Astrocyte of the spinal cord (primary cell): ENCODE measurements at places on chromosomes 6 and 20.

GRCh38 chr20:10368702-10369041 is 65.3 kb downstream of the MKKS start:
- DNase-seq: no peak

DNA sequence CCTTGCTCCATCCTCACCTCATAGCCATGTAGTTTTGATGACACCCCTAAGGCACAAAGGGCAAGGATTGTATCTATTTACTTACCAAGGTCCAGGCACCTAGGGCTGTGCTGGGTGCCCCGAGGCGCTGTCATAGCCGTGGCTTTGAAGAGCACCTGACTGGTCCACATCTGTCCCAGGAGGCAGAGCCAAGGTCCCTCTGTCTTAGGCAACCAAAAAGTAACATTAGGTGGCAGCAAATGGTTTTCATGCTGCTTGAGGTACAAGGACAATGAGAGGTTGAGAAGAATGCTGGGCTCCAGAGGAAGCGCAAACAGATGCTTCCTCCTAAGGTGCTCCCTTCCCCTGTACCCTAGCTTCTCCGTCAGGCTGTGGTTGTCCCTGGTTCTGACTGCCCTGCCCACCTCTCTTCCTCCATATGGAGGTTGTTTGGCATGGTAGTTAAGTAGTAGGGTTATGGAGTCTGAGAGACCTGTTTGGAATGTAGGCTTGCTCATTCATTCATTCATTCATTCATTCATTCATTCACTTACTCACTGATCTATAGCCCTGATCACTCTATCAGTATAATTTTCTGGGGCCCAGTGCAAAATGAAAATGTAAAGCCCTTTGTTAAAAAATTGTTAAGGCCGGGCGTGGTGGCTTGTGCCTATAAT is 3.0 kb upstream of the UQCC2 start:
- no peak for DNase-seq

DNA sequence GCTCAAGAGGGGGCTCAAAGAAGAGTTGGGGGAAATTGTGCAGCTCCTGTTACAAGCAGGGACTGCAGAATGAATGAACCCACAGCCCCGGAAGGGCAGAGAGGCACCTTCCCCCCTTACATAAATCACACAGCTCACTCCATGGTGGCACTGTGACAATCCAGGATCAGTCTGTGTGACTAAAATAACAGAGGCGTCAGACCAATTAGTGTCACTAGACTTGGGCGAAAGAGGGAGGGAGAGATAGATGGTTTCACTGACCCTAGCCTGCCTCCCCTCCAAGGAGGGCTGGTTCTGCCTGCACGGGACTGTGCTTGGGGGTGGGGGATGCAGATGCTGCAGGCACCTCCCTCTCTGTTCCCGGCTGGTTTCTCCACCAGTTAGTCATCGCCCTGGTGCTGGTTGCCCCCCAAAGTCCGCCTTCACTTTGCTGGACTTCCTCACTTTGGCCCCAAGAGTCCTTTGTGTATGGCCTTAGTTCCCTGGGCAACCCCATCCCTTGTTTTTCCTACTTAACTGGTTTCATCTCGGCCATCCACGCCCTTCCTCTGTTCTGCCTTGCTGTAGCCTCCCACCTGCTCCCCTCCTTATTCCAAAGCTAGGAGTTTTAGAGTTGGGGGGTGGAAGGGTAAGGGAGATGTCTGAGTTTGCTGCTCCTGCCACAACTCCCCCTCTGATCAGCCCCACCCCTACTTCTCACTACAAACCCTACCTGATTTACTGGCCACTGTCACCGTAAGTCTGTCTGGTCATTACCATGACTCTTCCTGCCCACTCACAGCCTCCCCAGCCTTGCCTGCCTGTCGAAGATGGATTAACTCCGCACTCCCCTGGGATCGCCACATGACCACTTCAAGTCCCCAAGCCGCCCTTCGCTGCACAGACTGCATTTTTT is 17.7 kb downstream of the CCDC167 start:
- DNase-seq: no peak

DNA sequence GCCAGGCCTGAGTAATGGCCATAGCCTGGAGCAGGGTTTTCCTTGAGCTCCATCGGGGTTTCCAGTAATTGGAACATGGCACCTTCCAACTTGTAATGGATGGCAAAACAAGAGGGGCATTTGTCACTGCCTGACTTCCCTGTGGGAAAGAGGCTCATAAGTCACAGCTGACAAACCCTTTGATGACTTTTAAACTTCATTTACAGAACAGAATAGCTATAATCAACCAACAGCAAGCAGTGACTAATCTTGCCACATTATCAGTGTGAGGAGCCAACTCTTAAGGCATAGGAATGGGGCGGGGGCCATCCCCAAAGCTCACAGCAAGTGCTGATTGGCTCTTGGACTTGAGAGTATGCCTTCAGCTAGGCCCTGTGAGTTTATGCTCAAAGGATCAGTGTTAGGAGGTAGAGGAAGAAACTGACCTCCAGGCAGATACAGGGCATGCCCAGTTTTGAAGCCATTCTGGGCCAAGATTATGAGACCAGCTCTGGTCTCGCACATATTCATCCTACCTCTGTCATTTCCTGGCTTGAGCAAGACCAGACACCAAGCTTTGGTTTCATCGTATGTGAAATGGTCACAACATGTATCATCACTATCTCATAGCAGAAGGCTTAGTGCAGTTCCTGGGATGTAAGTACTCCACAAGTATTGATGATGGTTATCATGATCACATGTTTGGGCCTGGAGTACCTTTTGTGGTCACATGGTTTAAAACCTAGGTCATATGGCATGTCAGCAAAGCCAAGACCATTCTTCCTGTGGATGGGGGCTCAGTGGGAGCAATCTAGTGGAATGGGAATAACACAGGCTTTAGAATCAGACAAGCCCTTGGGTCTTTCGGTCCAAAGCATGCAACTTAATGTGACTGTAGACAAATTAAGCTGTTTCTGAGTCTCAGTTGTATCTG is 49.2 kb downstream of the EIF2S2 start:
- no peak for DNase-seq

DNA sequence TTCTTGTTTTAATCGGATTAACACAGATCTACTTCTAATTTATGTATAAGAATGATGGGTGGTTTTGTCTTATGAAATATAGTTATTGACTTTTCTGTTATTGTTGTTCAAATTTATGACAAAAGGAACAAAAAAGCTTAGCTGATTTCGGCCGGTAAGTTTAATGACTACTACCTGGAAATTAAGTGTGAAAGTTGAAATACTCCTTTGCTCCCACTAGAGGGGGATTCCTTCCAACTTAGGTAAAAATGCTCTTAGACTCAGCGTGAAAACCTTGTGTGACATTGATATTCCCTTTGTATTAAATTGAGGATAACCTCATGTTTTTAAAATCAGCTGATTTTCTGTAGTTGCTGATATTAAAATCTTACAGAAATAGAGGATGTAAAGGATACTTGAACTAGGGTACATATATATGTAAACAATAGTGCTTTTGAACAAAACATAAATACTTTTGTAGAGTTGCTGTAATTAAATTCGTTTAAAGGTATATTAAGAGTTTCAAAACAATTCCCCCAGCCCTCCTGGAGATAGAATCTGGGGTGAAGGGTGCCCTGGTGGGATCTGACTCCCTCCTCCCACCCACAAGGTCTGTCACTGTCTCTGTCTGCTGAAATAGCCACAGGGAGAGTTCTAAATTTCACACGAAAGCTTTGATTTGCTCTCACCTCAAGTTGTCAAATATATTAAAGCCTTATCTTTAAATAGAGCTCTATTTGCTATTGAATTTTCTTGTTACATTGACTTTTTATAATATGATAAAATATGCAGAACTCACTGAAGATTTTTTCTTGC is 257.5 kb downstream of the ARID1B start:
- peak; percentile 74 for DNase-seq

DNA sequence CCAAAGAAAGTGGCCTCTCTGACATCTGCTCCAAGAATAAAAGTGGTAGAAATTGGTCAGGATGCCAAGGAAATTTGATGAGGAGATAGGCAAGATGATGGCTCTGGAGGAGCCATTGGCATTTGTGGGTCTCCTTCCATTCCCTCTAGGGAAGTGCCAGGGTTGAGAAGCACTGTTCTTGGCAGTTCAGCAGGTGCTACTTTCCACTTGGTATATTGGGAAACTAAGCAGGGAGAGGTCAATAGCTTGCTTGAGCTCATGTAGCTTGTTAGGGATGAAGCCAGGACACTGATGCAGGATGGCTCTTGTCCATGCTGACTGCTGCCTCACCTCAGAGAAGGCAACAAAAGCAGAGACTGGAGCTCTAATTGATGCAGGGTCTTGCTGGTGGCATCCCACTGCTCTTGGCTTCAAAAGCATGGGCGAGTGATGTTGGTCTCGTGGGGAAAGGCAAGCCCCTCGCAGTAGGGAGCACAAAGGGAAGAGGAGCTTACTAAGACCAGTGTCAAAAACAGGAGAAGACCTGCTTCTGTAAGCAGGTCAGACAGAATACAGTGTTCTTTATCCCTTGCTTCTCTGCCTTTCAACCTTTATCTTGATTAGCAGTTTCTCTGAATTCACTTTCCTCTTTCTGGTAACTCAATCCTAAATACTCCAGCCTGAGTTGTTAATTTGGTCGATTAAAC is 73.1 kb upstream of the RIPOR2 start:
- DNase-seq: no peak

- no peak for DNase-seq
Measured at GRCh38 chr20:4670469-4670868, 51.2 kb upstream of the PRND start.

DNA sequence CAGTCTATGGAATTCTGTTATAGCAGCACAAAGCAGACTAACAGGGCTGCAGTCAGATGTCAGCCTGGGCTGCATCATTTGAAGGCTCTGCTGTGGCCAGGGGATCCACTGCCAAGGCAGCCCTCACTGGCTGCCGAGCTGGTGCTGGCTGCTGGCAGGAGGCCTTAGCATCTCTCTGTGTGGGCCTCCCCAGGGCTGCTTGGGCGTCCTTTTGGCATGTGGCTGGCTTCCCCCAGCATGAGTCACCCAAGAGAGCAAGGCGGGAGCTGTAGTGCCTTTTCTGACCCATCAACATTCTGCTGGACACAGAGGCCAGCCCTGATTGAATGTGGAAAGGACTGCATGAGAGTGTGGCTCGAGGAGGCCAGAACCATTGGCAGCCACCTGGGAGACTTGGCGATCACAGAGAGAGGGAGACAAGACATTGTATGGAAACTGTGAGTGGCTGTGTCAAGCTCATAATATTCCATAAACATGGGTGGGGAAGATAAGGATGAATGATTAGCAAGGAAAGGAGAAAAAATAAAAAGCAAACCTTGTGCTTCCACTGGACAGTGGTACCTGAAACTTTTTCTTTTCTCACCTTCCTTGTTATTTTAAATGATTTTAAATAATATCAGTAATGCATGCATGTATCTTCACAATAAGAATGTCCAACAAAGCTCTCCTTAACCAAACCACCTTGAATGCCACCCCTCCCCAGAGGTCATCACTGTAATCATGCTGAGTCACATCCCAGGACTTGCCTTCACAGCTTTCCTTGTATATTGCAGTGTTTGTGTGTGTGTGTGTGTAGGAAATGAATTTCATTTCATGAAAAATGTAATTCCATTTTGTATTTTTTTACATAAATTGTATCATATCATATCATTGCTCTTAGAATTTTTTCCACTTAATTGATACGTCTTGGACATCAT is 55.0 kb upstream of the VSX1 start:
- DNase-seq: peak; percentile 90

GRCh38 chr6:169167581-169168301 is 85.9 kb downstream of the THBS2 start:
- DNase-seq: peak; percentile 88

GRCh38 chr20:13960119-13960518 is 30.3 kb downstream of the SEL1L2 start:
- no peak for DNase-seq

DNA sequence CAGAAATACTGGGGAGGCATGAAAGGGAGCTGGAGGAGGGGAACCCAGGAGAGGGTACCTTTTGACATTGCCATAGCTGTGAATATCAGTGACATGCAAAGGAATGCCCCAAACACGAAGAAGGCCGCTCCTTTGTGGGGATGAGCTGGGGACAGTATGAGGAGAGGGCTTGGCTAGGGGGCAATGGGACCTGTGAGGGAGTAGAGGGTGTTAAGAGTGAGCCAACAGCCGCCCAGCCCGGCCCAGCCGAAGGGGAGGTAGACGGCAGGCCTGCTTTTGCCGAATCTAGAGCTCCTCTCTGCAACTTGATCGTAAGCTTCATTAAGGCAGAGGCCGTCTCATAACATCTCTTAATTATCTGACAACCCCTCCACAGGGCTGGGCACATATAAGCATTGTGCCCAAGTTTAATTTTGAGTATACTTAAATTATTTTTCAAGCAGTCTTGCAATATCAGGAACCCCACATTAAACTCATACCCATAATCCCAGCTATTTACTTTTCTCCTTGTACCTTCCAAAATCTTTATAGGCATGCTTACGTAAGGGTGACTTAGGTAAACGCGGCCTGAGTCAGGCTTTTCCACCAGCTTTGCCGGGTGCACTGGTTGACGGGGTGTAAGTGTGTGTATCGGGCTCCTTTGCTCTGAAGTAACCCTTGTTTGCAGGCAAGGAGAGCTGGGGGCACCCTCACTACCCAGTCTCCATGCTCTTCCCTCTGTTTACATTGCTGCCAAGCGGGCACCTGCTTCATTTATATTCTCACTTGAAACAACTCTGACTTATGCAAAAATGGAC is 24.9 kb upstream of the VEGFA start:
- DNase-seq: no peak

DNA sequence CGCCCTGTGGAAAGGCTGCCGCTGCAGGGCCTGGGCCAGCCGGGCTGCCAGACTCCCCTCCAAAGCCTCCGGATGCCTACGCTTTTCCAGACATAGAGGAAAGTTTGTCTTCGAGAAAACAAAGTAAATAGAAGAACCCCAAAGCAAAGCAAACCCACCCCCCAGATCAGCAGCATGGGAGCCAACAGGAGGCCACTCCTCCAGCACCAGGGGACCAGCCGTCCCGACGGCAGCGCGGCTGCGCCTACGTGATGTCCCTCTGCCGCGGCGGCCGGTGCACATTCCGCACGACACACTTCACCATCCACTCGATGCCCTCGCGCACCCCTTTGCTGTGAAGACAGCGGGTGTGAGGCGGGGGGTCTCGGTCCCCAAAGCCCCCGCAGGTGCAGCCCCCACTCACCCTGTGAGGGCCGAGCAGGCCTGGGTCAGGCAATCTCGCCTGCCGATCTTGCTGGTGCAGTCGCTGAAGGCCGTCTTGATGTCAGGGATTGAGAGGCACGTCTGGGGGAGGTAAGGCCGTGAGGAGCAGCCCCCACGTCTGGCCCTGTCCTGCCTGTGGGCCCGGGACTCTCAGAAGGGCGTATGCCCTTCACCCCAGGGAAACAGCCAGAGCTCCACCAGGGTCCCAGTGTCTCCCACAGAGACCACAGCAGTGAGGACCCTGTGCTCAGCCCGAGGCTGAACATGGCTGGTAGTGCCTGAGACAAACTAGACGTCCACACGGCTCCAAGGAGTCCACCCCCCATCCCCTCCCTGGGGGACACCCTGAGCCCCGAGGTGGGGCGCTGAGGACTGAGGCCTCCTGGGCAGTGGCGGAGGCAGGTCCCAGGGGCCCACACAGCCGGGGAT is 4.0 kb downstream of the TNFRSF6B start:
- DNase-seq: no peak

- DNase-seq: no peak
Measured at GRCh38 chr6:142884214-142885035, 60.6 kb downstream of the HIVEP2 start.
